ENCODE measurements at places on chromosomes 5 and 9.
A peak's percentile ranks its signal among the peaks of the same experiment; 100 is the strongest.

GRCh38 chr9:137551264-137552021 is at the start of gene MRPL41:
Gene MRPL41 (plus strand): TSS chr9:137551879. CDS start chr9:137552082, 203 bp downstream.
- DNase-seq = peak; percentile 89

GRCh38 chr9:71058660-71059059 is 62.8 kb downstream of the TRPM3 start:
- DNase-seq = no peak

DNA sequence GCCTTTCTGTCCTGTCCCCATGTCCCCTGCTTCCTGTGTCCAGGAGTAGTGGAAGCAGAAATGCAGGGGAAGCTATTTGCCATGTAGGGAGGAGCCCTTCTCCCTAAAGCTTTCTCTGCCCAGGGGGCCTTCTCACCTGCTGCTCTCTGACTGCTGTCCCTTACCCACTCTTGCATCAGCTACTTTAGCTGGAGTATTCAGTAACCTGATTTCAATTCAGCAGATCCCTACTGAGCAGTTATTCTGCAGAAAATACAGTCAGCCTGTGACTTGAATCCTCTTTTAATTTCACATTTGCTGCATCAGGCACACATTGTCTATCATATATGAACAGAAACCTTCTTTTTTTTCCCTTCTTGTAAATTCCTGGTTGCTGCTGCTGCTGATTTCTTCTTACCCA is 90.4 kb downstream of the MVB12B start:
- DNase-seq = no peak

DNA sequence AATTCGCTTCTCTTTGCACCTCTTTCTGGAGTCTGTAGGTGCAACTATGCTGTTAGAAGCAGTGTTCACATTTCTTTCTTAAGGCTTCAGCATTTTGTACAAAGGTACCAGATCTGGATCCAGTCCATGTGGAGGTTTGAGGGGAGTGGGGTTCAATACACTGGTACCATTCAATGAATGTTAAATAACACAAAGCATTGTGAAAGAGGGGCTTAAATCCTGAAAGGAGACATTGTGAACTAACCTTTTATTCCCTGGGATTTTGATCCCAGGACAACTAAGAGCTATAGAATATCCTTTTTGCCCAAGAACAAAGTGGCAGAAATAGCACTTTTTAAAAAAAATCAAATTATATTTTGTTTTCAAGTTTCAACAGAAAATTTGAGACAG is 107.7 kb upstream of the VCAN start:
- DNase-seq = no peak

GRCh38 chr9:134676886-134677285 is 35.3 kb downstream of the COL5A1 start:
- DNase-seq = peak; percentile 7

GRCh38 chr5:100755435-100755834 is 147.6 kb downstream of the ST8SIA4 start:
- no peak for DNase-seq

DNA sequence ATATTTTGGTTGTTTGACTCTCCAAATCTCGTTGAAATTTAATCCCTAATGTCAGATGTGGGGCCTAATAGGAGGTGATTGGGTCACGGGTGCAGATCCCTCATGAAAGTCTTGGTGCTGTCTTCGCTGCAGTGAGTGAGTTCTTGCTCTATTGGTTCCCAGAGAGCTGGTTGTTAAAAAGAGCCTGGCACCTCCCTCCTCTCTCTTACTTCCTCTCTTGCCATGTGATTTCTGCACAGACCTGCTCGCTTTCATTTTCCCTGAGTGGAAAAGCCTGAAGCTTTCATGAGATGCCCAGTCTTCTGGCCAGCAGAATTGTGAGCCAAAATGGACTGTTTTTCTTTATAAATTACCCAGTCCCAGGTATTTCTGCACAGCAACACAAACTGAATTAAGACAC is 221.6 kb downstream of the MAT2B start:
- no peak for DNase-seq

- DNase-seq = peak; percentile 90
Measured at GRCh38 chr9:129613520-129614175, 7.3 kb downstream of the C9orf50 start.

GRCh38 chr9:106689089-106689488 is 173.9 kb upstream of the ZNF462 start:
- no peak for DNase-seq

DNA sequence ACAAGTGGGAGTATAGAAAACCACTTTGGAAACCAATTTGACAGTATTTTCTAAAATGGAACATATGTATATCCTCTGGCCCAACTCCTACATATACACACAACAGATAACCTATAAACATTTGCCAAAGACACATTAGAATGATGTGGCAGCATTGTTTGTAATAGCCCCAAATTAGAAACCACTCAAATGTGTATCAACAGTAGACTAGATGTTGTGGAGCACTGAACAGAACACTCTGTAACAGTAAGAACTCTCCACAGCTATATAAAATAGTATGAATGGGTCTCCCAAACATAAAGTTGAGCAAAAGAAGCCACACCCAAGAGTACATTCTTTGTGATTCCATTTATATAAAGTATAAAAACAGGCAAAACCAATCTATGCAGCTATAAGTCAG is 6.1 kb downstream of the ZNF622 start:
- no peak for DNase-seq

- DNase-seq = no peak
Measured at GRCh38 chr9:84151236-84151635, 170.6 kb downstream of the RMI1 start.

- DNase-seq = no peak
Measured at GRCh38 chr9:97507428-97507984, 6.0 kb downstream of the TMOD1 start.

- DNase-seq = no peak
Measured at GRCh38 chr5:91166059-91166807, 216.9 kb downstream of the ARRDC3 start.

DNA sequence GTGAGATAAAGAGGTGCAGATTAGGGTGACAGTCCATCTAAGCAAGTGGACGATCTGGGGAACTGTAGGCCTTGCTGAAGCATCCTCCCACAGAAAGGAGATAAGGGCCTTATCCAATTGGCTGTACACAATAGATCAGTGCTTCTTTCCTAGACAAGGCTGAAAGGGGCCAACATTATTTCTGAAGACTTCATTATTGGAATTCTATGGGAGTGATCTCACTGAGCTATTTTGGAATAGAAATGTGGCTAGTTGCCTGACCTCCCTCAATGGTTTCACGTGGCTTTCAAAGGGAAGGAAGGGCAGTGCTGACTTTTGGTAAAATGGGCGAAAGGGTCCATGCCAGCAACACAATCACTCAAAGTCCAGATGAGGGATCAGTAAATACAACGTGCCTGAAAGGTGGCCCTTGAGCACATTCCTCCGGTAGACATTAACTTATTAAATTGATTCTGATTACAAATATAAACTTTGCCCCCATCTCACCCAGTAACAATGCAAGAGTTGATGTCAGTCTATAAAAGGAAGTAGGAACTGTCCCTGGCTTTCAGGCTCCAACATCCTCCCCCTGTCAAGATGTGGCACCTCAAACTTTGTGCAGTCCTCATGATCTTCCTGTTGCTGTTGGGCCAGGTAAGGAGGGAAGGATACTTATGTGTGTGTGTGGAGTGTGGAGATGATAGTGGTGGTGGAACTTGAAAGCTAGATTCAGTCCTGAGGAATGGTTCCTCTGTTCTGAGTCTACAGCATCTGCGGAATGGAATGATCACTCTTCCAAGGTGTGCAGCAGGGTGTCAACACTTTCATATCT is at the start of gene LEAP2:
Gene LEAP2 (plus strand): TSS at position 550 of the 811 bp plus-strand sequence. CDS start 27 bp downstream, at position 577.
- DNase-seq = no peak

DNA sequence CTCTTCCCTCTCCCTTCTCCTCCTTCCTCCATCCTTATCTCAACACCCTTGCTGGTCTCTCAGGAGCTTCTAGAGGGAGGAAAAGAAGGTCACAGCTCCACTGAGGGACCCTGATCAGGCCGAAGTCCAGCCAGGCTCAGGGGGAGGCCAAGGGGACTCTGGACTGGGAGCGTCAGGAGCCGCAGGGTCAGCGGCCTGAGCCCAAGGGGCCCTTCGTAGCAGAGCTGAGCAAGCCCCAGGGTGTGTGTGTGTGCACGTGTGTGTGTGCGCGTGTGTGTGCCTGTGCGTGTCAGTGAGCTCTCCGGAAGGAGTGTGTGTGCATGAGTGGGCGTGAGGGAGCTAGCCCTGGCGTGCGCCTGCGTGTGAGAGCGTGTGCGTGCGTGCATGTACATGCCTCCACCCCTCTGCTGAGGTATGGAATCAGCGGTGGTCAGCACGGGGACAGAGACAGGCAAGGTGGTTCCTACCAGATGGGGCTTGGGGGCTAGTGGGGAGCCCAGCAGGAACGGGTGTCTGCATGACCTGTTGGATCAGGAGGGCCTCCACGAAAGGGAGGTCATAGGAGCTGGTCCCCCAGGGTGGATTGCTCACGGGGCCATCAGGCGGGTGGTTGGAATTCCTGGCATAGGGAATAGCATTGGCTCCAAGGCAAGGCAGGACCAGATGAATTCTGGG is 10.0 kb upstream of the AGPAT2 start:
- DNase-seq = no peak

Data from dorsolateral prefrontal cortex (tissue), 122 donors.